ENCODE measurements at places on chromosomes 1 and 21. TPM values are rescaled to one million over a fixed set of nuclear protein-coding genes. Genes with fewer than 3 reads are reported as not detected.

OR2L8 gene
- total RNA-seq = not detected

AKR7A3 gene
- 0.15 TPM for total RNA-seq

HFM1 gene
- total RNA-seq = not detected

CDK11B gene
- total RNA-seq = 24.8 TPM

OSCP1 gene
- total RNA-seq = 7.4 TPM

MSH4 gene
- total RNA-seq = 0.02 TPM

LIPI gene
- not detected for total RNA-seq

ERICH3 gene
- total RNA-seq = not detected

KHDC4 gene
- 21.7 TPM for total RNA-seq

LYSMD1 gene
- 5.9 TPM for total RNA-seq

AVPR1B gene
- total RNA-seq = not detected

KRTAP10-12 gene
- not detected for total RNA-seq

PAQR7 gene
- total RNA-seq = 6.4 TPM

PLPP3 gene
- 25.0 TPM for total RNA-seq

NPHS2 gene
- total RNA-seq = not detected

BEND5 gene
- not detected for total RNA-seq

LRRC38 gene
- total RNA-seq = 0.11 TPM

WNT3A gene
- 0.05 TPM for total RNA-seq

TRNP1 gene
- total RNA-seq = 300 TPM

FAM110D gene
- total RNA-seq = 0.03 TPM

PODN gene
- not detected for total RNA-seq

SPOCD1 gene
- 3.8 TPM for total RNA-seq

FAM72B gene
- total RNA-seq = 6.8 TPM

BATF3 gene
- 32.8 TPM for total RNA-seq

PPFIA4 gene
- 0.54 TPM for total RNA-seq

CFAP141 gene
- not detected for total RNA-seq

ASAP3 gene
- 7.4 TPM for total RNA-seq

TMIGD3 gene
- 0.08 TPM for total RNA-seq

S100A1 gene
- 0.87 TPM for total RNA-seq

CLEC20A gene
- total RNA-seq = not detected

NAV1 gene
- total RNA-seq = 4.2 TPM

GOLT1A gene
- 3.3 TPM for total RNA-seq

CFHR3 gene
- 0.15 TPM for total RNA-seq

EPB41 gene
- 3.9 TPM for total RNA-seq

OR2W3 gene
- not detected for total RNA-seq

SLC22A15 gene
- total RNA-seq = 0.58 TPM

C1orf116 gene
- total RNA-seq = 6.3 TPM

PDZK1 gene
- total RNA-seq = 0.95 TPM
